ENCODE measurements at places on chromosomes 13 and 19.

GRCh38 chr13:82993417-82993816 is 888.9 kb downstream of the SLITRK1 start:
- DNase-seq, result no peak

DNA sequence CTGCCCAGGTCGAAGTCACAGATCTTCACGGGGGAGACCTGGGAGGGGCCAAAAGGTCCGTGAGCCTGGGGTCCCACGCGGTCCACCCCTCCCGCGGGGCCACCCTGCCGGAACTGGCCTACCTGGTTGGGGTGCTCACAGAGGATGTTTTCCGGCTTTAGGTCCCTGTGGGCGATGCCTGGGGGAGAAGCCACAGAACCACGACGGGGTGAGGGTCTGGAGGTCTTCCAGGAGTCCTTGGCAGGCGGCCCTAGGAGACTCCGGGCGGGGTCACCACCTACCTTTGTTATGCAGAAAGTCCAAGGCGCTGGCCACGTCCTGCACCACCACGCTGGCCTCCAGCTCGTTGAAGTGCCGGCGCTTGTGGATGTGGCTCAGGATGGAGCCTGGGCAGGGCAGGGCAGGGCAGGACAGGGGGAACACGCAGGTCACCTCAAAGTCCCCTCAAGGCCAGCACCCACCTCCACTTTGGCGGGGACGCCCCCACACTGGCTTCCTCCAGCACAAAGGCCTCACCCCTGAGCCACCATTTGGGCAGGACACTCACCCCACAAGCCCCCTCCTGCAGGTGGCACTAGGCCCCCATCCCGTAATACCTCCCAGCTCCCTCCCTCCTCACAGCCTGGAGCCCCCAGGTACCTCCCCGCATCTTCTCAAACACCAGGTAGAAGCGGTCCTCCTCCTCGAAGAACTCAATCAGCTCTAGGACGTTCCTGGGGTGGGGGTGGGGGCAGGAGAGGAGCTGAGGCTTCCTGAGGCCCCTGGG is 8.4 kb downstream of the MKNK2 start:
- DNase-seq, result peak; percentile 39

DNA sequence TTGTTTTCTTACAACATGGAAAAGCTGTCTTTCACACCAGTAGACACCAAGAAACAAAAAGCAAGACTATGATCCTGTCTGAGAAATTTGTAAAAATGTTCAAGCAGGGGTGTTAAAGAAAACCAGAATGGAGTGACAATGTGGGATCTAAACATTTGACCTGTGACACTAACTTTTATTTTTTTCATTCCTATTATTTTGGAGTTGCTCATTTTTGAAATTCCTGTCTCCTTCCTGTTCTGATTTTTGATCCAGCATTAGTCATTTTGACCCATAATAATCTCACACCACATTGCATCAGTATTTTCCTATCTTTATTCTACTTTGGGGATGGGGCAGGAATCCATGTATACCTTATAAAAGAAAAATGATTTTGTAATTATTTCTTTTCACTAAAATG is 164.2 kb downstream of the DLEU7 start:
- no peak for DNase-seq

- no peak for DNase-seq
These were observed 90.8 kb downstream of the TSHZ3 start for GRCh38 chr19:31258211-31259052.

GRCh38 chr13:47237571-47237970 is 340.7 kb upstream of the HTR2A start:
- no peak for DNase-seq

- no peak for DNase-seq
These were observed 41.1 kb upstream of the RGCC start for GRCh38 chr13:41416276-41416675.

DNA sequence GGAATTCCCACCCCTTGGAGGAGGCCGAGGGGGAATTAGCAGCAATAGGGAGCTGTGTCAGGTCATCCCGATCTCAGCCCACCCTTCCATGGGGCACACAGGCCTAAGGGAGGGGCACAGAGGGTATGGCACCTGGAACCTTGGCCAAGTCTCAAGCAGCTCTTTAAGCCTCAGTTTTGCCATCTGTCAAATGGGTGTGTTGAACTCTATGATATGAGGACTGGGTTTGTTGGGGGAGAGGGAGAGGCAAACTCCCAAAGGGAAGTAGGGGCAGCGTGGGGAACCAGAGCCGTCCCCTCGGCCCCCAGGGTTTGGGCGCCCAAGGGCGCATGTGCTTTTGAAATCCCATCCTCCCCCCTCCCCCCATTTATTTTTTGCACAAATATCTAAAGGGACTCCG is 49.7 kb downstream of the COLGALT1 start:
- no peak for DNase-seq

DNA sequence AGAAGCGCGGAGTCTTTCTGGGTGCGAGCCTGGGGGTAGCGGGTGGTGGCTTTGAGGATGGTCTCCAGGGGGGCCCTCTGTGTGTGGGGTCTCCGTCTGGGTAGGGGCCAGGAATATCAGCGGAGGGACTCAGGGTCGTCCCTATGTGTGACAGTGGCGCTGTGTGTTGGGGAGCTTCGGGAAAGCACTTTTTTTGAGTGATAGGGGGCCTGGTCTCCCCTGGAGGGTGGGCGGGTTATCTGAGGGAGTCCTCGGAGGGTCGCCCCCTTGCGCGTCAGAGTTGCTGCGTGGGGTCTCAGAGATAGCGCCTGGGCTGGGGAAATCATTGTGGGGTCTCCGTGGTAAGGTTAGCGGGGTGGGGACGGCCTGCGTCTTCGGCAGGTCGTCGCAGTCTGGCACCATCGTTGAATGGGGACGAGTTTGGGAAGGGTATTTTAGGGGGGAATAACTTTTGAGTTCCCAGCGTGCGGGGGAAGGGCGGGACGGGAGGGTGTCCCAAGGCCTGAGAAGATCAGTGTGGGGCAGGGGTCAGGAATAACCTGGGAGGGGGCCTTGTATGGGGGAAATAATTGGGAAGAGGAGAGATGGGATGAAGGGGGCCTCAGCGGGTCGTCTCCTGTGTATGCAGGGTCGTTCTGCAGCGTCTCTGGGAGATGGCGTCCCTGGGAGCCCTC is 857 bp downstream of the IER2 start:
- peak; percentile 47 for DNase-seq

GRCh38 chr13:28138756-28139470 is 568 bp downstream of the PAN3 start:
- DNase-seq, result peak; percentile 85

DNA sequence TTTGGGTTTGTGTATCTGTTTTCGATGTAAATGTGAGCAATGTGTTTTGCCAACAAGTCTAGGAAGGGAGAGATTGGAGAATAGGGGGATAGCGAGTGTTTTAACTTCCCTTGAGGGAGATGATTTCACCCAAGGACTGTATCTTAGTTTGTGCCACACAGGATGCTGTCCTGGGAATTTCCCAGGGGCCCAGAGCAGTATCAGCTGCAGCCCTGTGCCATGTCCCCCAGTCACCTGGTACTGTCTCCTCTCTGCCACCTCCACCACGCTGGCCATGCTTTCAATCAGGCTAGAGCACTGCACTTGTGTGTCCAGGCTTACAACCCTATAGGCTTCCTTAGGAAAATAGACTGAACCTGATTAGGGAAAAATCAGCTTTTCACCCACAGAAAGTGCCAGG is 40.1 kb upstream of the CLDN10 start:
- no peak for DNase-seq

DNA sequence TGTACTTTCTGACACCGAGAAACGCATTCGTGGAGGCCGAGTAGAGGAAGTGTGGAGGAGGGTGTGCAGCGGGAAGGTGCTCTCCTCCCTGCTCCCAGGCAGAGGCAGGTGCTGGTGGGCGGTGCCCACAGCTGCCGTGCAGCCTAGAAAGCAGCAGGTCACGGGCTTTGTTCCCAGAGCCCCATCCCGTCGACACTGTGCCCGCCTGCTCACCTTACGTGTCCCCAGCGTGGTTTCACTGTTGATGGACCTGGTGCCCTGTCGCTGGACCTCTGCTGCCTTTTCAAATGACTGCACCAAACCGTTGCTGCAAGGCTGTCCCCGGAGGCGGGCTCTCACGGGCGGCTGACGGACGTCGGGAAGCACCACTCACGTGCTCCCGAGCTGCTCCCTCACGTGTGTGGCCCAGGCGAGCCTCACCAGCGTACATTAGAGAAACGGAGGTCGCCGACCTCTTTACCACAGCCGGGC is 20.8 kb downstream of the PLEKHJ1 start:
- no peak for DNase-seq

- DNase-seq, result no peak
These were observed 286.6 kb downstream of the PCDH20 start for GRCh38 chr13:61128850-61129645.

DNA sequence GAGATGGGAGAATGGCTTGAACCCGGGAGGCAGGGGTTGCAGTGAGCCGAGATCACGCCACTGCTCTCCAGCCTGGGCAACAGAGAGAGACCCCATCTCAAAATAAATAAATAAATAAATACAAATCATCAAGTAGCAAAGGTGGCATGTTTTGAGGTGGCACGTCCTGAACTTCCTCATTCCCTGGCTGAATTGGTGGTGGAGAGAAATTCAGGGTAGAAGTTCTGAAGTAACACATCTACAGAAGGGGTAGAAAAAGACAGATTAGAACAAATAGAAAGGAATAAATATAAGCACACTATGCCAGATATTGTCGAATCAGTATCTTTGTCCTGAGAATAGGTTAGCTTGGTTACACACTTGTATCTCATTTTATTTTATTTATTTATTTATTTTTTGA is 6.3 kb downstream of the IFI30 start:
- DNase-seq, result no peak

DNA sequence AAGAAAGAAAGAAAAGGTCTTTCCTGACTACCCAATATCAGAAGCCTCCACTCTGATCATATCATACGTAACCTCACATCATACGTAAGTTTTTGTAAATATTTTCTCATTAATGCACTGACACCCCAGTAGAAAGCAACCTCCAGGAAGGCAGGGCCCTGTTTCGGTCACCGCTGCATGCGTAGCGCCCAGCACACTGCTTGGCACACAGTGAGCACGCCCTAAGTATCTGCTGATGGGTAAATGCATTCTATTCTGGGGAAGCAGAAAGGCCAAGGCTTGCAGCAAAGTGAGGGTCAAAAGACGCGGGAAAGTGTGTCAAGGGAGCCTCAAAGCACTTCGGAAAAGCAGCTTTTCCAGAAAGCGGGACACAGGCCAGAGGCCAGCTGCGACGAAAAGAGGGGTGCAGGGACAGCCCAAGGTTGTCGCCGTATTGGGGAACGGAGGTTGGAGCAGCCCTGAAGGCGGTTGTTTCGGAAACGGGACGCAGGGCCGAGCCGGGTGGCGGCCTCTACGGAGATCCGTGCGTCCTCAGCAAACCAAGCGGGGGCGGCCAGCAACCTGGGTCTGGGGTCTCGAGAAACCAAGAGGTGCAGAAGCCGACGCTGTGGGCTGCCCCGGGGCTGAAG is 463 bp downstream of the SUGP1 start:
- no peak for DNase-seq

GRCh38 chr19:3783660-3784584 is 2.3 kb downstream of the MATK start:
- no peak for DNase-seq

GRCh38 chr19:2391118-2391725 is 31.2 kb downstream of the TMPRSS9 start:
- DNase-seq, result no peak

DNA sequence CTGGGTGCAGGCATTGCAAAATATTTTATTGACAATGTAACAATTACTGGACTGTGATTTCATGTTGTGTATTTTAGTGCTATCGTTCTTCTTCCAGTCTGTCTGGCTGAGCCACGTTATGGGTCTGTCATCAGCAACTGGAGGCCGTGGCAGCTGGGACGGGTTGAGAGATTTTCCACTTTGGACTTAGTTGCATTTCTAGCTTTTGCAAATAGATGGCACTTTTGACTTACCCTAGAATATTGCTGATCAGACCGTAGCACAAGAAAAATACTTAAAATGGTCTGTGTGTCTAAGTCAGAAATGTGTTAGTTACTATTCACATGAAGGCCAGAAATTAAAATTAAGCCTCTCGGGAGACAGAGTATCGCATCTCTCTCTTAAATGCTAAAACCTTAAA is 211.1 kb downstream of the TEX29 start:
- DNase-seq, result no peak

- DNase-seq, result peak; percentile 48
These were observed 3.6 kb upstream of the CEACAM3 start for GRCh38 chr19:41792513-41793413.

GRCh38 chr19:18871543-18871942 is 24.4 kb downstream of the CERS1 start:
- no peak for DNase-seq

DNA sequence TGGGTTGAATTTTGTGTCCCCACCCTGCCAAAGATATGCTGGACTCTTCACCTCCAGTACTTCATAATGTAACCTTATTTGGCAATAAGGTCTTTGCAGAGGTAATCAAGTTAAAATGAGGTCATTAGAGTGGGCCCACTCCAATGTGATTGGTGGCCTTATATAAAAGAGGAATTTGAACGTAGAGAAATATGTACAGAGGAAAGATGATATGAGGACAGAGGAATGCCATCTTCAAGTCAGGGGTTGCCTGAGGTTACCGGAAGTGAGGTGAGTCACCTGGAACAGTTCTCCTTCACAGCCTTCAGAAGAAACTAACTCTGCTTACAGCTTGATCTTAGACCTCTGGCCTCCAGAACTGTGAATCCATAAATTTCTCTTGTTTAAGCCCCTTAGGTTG is 69.9 kb downstream of the GPC5 start:
- no peak for DNase-seq
